ENCODE measurements at places on chromosomes 6 and 20. TPM values are rescaled to one million over a fixed set of nuclear protein-coding genes. Genes with fewer than 3 reads are reported as not detected.

Gene PGC
- not detected for total RNA-seq

Gene MTHFD1L
- 119 TPM for total RNA-seq

Gene MEP1A
- total RNA-seq: not detected

Gene DSP
- total RNA-seq: 0.07 TPM

DNA sequence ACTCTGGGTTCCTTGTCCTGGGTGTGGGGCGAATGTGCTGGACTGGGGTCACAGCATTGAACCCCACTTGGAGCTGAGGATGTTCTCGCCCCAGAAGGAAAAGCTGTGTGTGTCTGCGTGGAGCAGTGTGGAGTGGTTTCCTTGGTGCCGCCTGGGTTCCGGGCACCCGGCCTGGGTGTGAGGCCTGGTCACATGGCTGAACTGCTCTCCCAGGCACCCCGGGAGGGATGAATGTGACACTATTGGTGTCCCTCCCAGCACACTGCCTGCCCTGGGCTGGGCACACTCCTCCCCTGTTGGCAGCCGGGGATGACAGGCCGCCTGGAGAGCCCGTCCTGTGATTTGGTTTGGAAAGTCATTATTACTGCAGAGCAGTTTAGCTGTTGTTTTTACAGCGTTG lies 12.3 kb downstream of the MYT1 start:
- no peak for DNase-seq

DNA sequence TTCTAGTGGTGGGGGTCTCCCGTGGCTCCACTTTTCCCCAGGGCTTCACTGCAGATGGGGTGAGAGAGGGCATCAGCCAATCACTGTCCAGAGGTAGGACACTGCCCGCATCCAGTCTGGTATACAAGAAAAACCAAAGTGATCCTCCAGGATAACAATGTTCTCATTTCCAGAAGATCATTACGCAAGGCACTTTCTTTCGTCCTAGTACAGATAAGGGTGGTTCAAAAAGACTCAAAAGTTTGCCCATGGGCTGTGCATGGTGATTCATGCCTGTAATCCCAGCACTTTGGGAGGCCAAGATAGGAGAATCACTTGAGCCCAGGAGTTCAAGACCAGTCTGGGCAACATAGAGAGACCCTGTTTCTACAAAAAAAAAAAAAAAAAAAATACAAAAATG lies 16.4 kb downstream of the GMDS start:
- DNase-seq: no peak

DNA sequence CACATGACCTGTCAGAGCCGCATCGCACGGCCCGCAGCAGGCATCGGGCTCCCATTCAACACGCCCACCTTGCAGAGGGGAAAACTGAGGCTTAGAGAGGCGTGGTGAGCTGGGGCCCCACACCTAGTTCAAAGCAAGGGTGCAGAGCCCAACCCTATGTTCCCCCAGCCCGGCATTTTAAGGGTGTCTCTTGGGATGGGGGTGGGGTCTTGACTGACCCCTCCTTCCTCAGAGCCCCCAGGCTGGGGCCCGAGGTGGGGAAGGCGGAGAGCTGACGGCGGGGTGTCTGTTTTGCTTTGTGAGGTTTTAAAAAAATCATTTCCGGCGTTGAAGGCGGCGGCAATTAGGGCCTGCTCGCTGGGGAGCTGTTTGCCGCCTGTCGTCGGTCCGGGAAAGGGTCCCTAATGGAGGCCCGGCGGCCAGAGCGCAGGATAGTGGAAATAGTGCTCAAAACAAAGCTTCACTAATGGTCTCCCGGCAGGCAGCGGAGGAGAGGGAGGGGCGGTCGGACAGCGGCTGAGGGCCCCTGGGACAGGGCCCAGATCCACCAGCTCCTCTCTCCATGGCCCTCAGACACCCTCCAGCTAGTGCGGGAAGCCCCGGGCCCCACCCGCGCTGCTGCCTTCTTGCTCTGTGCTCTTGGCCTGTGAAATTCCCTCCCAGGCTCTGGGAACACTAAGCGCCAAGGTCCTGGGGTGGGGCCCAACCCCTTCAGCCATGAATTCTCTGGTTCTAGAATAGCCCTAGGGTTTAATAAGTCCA lies 11.9 kb downstream of the VSTM2L start:
- DNase-seq: peak; percentile 22

DNA sequence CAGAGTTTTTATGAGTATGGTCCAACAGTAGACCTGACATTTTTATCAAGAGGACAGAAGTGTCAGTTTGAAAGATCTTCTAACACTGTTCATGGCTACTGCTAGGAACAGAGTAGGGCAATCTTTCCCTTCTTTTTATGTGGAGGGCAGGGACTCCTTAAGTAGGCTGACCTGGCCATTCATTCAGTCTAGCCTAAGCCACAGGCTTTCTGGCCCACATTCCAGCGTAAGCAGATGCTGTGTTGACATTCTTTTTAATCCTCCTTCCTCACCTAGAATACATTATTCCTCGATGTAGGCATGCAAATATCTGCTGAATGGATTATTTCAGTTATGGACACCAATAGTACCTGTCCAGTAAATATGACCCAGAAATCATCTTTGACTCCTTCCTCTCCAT lies 188.3 kb downstream of the ATXN1 start:
- no peak for DNase-seq

DNA sequence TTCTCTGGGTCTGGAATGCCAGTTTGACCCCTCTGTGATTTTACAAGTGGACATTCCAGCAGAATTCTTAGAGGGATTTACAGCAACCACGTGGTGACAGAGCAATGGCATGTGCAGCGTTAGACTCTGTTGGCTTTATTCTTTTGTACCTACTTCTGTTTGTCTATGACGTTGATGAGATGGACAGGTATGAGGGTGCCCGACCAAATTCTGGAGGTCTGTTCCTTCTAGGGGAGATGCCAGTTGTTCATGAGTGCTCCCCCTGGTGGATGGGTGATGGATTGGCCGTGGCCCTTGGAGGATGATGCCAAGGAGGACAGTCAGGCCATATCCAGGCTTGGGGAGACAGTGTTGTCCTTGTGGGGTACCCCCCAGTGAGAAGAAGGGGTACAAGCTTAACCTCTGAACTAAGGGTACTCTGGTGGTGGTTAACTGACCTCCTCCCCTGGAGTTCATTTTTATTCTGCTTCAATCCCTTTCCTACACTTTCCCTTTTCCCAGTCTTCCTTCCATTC lies 198.6 kb downstream of the DTNBP1 start:
- peak; percentile 67 for DNase-seq

DNA sequence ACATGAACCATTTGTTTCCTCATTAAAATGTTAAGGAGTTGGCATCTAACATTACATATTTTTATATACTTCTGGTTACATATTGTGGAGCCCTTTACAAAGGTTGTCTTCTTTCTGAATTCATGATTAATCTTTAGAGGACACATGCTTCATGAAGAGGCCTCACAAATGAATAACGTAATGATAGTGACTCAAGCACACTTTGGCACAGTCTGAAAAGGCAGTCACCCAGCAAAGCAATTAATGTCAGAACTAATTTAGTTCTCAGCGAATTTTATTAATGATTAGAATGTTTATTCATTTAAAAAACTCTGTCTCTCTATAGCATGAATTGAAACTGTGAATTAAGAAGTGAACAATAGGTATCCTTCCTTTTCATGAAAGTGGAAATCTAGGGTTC lies 854.2 kb downstream of the PHF3 start:
- DNase-seq: no peak

- no peak for DNase-seq
Measured at GRCh38 chr6:110340392-110340965, 17.7 kb downstream of the METTL24 start.

GRCh38 chr20:52888096-52888495 lies 84.1 kb upstream of the TSHZ2 start:
- no peak for DNase-seq

- DNase-seq: no peak
Measured at GRCh38 chr20:24859539-24859938, 89.5 kb upstream of the CST7 start.

- DNase-seq: no peak
Measured at GRCh38 chr6:166619912-166620311, 7.1 kb downstream of the RPS6KA2 start.

DNA sequence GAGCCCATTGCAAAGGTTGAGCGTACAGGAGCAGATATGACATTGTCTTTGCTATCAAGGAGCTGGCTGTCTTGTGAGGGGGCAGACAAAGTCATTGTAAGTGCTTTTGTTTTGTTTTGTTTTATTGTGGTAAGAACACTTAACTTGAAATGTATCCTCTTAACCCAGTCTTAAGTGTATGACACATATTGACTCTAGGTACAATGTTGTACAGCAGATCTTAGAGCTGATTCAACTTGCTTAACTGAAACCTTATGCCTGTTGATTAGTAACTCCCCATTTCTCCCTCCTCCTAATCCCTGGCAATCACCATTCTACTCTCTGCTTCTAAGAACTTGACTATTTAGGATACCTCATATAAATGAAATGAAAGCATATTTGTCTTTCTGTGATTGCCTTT lies 429.0 kb downstream of the BMP2 start:
- no peak for DNase-seq

GRCh38 chr20:4788314-4788713 lies 66.6 kb downstream of the PRND start:
- no peak for DNase-seq

GRCh38 chr20:46206992-46207549 lies 89.0 kb downstream of the CD40 start:
- no peak for DNase-seq
